ENCODE measurements at places on chromosomes 7 and 10. TPM values are rescaled to one million over a fixed set of nuclear protein-coding genes. Genes with fewer than 3 reads are reported as not detected.

GRCh38 chr10:86265895-86266259 lies 100.7 kb downstream of the GRID1 start:
- no peak overlapping the region for H3K27ac ChIP-seq
- DNase-seq: no peak
- H3K4me1 ChIP-seq: no peaks in the 10 kb centered on the region
- peaks cover 28% of the 10 kb centered on the region for H3K27me3 ChIP-seq
- H3K36me3 ChIP-seq: no peaks in the 10 kb centered on the region
- H3K4me3 ChIP-seq: no peak overlapping the region

DNA sequence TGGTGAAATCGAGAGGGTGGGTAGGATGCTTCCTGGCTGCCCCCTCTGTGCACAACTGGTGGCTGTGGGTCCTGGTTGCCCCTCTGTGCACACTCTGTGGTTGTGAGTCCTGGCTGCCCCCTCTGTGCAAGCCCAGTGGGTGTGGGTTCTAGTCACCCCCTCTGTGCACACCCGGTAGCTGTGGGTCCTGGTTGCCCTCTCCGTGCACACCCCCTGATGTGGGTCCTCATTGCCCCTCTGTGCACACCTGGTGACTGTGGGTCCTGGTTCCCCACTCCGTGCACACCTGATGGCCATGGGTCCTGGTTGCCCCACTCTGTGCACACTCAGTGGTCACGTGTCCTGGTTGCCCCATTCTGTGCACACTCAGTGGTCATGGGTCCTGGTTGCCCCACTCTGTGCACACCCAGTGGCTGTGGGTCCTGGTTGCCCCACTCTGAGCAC lies 20.3 kb upstream of the RET start:
- H3K27me3 ChIP-seq: peaks cover 7% of the 10 kb centered on the region
- DNase-seq: no peak
- H3K4me3 ChIP-seq: no peak overlapping the region
- H3K27ac ChIP-seq: no peak overlapping the region

DNA sequence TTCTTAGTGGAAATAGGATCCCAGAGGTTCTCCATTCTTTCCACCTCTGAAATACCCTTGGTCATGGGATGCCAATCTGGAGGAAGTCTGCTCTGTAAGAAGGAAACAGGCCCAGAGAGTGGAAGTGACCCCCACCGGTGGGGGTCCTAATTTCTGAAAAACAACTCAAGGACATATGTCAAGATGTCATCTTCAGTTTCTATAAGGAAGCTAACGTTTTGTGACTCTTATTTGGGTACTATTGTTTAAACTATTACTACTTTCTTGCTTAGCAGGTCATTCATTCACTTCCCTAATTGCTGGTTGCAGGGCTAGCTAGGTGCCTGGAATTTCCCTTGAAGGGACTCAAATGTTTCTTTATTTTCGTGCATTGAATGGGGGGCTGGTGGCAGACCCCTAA lies 1.9 kb upstream of the ZNF775 start:
- H3K27ac ChIP-seq: no peak overlapping the region
- H3K4me3 ChIP-seq: no peak overlapping the region

The PLEKHS1 gene
- not detected for total RNA-seq

DNA sequence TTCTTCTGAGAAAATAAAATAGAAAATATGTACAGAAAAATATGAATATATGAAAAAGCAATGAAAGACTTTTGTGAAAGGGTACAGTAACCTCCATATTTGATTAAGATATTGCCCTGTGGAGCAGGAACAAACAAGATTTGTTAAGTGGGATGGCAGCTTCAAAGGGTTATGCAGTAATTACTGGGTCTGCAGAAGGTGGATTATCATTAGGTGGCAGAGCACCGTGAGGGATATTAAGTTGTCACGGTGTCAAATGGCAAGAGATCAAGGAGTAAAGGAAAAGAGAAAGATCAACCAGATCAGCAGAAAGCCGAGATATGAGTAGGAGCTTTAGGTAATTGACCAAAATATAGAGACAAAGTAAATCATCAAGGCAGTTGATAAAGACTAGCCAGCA lies 44.1 kb downstream of the DGKB start:
- no peaks in the 10 kb centered on the region for H3K4me1 ChIP-seq
- H3K4me3 ChIP-seq: no peak overlapping the region
- no peaks in the 10 kb centered on the region for H3K27me3 ChIP-seq
- no peak overlapping the region for H3K27ac ChIP-seq
- H3K36me3 ChIP-seq: no peaks in the 10 kb centered on the region
- no peak for DNase-seq

GRCh38 chr7:110852156-110852940 lies 238.6 kb upstream of the LRRN3 start:
- no peaks in the 10 kb centered on the region for H3K36me3 ChIP-seq
- H3K4me3 ChIP-seq: no peak overlapping the region
- H3K27ac ChIP-seq: no peak overlapping the region

The NUTM2B gene
- total RNA-seq: 0.49 TPM

GRCh38 chr7:43528576-43529354 lies 54.1 kb upstream of the STK17A start:
- H3K27me3 ChIP-seq: no peaks in the 10 kb centered on the region
- H3K4me3 ChIP-seq: no peak overlapping the region
- no peaks in the 10 kb centered on the region for H3K36me3 ChIP-seq
- H3K27ac ChIP-seq: no peak overlapping the region

GRCh38 chr10:130557181-130557845 lies 421.1 kb downstream of the GLRX3 start:
- H3K27me3 ChIP-seq: no peaks in the 10 kb centered on the region
- H3K4me1 ChIP-seq: no peaks in the 10 kb centered on the region
- no peak overlapping the region for H3K27ac ChIP-seq
- H3K4me3 ChIP-seq: no peak overlapping the region

DNA sequence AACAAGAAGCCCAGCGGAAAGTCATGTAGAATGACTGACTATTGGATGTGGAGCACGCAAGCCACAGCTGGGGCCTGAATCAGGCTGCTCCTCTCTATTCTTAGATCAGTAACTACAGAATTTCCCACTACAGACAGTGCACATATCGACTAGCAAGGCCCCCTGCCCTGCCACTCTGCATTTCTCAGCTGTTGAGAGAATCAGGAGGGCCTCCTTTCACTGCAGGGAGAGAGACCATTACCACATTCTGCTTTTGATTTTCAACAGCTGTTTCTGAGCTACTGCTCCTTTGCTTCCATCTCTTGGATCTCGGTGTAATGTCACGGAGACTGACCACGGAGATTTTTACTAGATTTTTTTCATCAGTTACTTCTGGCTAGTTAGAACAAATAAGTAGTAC lies 73.8 kb downstream of the PON1 start:
- peaks cover 12% of the 10 kb centered on the region for H3K27me3 ChIP-seq
- H3K4me1 ChIP-seq: no peaks in the 10 kb centered on the region
- H3K36me3 ChIP-seq: no peaks in the 10 kb centered on the region
- no peak overlapping the region for H3K4me3 ChIP-seq
- no peak overlapping the region for H3K27ac ChIP-seq
- no peak for DNase-seq

DNA sequence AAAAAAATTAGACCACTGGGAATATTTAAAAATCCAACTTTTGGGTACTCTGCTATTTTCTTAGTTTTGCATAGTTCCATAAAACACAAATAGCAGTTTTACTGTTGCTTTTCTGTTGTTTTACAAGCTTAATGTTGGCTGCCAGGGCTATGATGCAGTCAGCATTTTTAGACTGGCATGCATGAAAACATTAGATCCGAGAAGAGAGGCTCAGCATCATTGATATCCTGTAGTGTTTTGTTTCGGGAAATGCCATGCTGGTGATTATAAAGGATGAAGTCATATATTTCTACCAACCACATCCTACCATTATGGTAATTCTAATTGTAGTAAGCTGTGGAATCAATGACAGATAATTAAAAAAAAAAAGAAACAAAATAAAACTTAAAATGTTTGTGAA lies 104.6 kb downstream of the MBL2 start:
- H3K27ac ChIP-seq: no peak overlapping the region
- no peak overlapping the region for H3K4me3 ChIP-seq
- H3K4me1 ChIP-seq: no peaks in the 10 kb centered on the region
- no peaks in the 10 kb centered on the region for H3K36me3 ChIP-seq
- H3K27me3 ChIP-seq: no peaks in the 10 kb centered on the region

The PLXNA4 gene
- total RNA-seq: 0.05 TPM

DNA sequence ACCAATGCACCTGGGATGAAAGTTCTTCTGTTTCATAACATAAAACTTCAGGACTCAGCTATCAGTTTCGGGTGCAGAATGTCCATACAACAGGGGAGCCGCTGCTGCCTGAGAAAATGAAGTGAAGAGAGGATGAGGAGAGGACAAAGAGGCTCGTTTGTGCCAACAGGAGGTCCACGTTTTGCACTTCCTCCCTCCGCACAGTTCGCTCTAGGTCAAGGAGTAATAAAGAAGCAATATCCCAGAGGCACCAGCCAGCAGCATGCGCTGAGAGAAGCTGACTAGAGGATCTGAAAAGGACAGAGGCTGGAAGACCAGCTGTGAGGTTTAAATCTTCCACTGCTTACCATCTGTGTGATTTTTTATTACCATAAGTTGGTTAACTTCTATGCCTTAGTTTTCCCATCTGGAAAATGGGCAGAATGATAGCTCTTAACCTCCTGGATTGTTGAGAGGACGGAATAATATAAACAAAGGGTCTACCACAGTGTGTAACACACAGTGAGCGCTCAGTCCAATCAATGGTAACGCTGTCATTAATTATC lies 709 bp downstream of the GPAM start:
- H3K27ac ChIP-seq: no peak overlapping the region
- no peak for DNase-seq
- peak overlapping the region; percentile 85 for H3K4me3 ChIP-seq
- peaks cover 20% of the 10 kb centered on the region for H3K4me1 ChIP-seq
- no peaks in the 10 kb centered on the region for H3K27me3 ChIP-seq
- H3K36me3 ChIP-seq: peaks cover 9% of the 10 kb centered on the region

- H3K27me3 ChIP-seq: peaks cover 2% of the 10 kb centered on the region
- H3K4me1 ChIP-seq: no peaks in the 10 kb centered on the region
- no peak for DNase-seq
- H3K36me3 ChIP-seq: peaks cover 7% of the 10 kb centered on the region
Measured at GRCh38 chr7:103003004-103003403, 71.6 kb downstream of the FBXL13 start.

DNA sequence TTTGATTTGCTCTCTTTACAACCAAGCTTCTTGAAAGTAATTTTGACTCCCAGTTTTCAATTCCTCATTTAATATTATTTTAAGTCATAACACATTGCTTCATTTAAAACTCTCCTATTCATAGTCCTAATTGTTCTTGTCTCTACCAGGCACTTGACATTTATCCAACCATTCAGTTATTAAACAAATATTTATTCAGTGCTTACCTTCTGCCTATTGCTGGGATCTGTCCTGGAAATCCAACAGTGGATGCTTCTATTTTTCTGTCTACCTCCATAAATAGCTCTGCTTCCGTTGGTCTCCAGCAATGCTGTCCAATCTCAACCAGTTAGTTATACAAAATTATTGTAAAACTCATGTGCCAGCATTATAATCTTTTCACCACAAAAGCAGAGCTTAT lies 615.1 kb downstream of the ZWINT start:
- no peaks in the 10 kb centered on the region for H3K27me3 ChIP-seq
- no peak for DNase-seq
- H3K4me3 ChIP-seq: no peak overlapping the region
- H3K4me1 ChIP-seq: no peaks in the 10 kb centered on the region
- H3K27ac ChIP-seq: no peak overlapping the region
